ENCODE measurements at places on chromosomes 4 and X.

DNA sequence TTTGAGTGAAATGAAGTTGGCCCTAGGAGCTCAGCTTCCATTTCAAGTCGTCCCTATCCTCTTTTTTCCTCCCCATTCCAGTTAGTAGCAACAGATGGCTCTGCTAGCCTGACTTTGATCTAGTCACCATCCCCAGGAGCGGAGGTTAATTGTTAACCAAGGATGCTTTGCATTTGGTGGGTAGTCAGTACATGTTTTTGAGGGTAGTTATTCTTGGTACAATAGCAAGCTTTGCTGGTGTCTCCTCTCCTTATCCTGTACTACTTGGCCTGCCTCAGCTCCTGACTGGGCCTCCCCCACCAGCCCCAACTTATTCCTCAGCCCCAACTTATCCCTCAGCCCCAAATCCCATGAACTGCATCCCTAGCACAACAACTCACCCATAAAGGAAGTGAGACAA, 14.8 kb upstream of the RTL5 start:
- DNase-seq = no peak

GRCh38 chr4:150867148-150867547, 147.9 kb downstream of the LRBA start:
- DNase-seq = peak; percentile 87

DNA sequence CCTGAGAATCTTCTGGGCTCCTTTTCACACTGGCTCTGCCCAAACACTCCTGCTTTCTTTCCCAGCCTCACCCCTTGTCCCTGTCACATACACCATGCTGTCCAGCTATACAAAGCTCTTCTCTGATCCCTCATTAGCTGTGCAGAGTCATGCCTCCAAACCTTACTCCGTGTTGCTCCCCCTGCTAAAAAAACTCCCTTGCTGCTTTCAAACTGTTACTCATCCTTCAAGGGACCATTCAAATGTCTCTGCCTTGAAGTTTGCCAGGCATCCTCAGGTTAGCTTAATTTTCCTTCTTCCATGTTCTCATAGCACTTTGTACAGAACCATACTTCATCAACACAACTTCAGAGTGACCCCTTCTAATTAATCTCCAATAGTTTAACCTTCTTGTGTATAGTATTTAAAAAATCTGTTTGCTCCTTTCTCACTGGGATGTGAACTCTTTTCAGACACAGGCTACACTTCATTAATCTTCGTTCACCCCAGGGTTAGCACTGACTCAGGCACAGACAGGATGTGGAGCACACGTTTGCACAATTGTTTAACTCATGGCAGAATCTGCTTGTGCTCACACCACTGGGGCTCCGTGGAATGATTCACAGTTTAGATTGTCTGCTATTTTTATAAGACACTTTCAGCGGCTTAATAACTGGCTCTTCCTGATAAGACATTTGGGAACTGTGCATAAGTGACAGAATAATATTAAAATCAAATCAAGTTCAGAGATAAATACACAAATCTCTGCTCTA, 21.4 kb upstream of the SEL1L3 start:
- peak; percentile 71 for DNase-seq

DNA sequence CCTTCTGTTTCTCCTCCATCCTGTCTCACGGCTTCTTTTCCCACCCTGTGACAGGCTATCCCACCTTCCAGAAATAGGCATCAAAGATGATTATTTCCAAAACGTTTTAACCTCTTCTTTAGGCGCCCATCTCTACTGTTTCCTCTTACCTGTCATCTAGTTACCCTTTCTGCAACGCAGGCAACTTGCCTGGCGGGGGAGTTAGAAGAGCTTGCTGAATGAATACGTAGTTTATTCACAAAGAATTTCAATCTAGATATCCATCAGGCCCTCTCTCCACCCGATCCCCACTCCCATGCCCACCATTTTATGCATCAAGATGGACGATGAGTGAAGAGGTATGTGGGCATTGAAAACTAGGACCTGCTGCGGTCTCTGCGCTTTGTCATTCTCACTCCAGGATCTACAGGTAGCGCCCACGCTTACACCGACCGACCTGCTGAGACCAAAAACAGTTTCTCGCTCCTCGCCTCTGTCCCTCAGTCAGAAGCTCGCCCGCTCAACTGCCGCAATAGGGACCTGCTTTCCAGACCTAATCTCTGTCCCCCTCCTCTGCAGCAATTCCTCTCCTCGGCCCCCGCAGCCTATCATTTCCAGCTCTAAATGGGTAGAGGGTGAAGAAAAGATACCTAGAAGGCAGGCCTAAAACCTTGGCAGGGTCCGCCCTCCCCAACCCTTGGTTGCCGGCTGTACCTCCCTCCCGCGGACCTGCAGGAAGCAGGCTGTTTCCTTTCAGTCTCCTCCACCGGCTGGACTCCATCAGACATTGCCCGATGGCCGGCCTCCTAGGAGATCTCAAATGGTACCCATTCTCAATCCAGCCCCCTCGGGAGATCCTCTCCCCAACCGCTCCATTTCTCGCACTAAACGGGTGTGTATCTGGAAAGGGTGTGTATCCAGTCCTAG, 624 bp downstream of the BEX5 start:
- DNase-seq = no peak

- no peak for DNase-seq
These were observed 21.9 kb downstream of the MSN start for GRCh38 chrX:65689377-65689776.

DNA sequence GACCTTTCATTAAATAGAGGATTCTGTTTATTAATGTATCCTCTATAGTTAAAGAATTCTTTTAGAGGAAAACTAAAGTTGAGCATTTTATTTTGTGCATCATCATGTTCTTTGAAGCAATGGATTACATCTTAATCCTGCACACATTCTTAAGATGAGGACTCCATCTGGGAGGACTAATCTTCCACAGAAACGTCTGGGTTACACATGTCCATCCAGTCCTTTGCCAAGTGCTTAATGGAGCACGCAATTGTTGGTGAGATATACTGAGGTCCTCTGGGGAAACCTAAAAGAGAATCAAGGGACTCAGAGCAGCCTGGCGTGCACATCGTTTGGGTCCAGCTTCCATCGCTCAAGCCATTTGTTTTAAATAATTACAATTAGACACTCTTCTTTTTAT, 115.1 kb upstream of the SFRP2 start:
- no peak for DNase-seq

GRCh38 chr4:48047896-48048295, 31.3 kb downstream of the NIPAL1 start:
- DNase-seq = no peak

DNA sequence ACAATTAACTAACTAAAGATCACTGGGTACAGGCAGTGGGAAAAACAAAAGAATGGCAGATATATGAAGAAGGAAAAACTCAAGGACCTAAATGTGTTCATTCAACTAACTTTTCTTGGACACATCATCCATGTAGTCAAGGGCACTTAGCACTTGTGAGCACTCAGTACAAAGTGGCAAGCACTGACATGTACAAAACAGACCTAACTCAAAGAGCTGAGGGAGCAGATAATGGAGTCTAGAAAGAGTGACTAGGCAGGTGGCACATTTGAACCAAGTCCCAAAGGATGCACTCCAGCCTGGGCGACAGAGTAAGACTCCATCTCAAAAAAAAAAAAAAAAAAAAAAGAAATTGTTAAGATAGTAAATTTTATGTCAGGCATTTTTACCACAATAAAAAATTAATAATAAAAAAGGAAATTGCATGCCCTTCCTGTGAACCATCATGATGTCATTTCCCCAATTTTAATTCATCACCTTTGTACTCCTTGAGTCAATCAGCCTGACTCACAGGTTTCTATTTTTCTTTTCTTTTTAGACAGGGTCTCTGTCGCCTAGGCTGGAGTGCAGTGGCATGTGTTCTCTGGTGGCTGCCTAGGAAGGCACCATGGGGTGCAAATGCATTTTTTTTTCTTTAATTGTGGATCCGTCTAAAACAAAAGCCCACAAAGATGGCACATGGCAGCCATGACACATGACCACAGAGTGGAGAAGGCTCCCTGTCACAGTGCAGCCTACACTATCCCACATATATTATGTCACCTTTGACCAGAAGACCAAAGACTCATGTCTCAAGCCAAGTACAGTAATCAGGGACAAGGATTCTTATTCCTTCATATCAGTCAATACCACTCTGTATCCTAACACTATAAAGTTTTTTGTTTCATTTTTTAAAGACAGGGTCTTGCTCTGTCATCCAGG, 91.9 kb downstream of the CHST7 start:
- peak; percentile 64 for DNase-seq

- DNase-seq = no peak
These were observed 111.6 kb upstream of the ENPP6 start for GRCh38 chr4:184329235-184329634.

DNA sequence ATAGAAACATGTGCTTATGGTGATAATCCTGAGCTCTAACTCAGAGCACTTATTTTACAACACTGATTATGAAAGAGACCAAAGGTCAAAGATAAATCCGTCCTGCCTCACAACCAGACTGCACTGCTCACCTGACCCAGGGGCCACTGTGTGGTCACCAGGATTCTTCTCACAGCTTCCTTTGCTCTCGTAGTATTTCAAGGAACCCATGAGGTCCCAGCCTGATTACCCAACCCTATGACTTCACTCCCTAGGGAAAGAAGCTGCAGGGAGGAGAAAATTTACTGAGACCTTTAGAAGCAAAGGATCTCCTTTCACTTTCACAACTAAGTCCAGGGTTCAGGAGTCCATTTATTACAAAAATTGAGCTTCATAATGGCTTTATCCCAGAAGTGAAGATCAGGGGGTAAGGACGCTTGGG, 9.6 kb downstream of the SLC25A5 start:
- peak; percentile 64 for DNase-seq

- peak; percentile 30 for DNase-seq
These were observed 1630.0 kb downstream of the STIM2 start for GRCh38 chr4:28490669-28491068.

- DNase-seq = no peak
These were observed 109.0 kb downstream of the GNL3L start for GRCh38 chrX:54639018-54639345.

GRCh38 chr4:89173336-89174090, 62.2 kb downstream of the TIGD2 start:
- no peak for DNase-seq

- DNase-seq = no peak
These were observed 19.6 kb downstream of the UVSSA start for GRCh38 chr4:1366371-1367229.

GRCh38 chr4:1177274-1178141, 5.1 kb upstream of the SPON2 start:
- DNase-seq = no peak
